Stimulated activated CD4-positive, alpha-beta T cell treated with anti-CD3 and anti-CD28 coated beads, Interleukin-12 subunit alpha, Interleukin-12 subunit beta, amount 100 ng/mL, for 24 hours (primary cell): ENCODE measurements at places on chromosomes 5 and 9.

DNA sequence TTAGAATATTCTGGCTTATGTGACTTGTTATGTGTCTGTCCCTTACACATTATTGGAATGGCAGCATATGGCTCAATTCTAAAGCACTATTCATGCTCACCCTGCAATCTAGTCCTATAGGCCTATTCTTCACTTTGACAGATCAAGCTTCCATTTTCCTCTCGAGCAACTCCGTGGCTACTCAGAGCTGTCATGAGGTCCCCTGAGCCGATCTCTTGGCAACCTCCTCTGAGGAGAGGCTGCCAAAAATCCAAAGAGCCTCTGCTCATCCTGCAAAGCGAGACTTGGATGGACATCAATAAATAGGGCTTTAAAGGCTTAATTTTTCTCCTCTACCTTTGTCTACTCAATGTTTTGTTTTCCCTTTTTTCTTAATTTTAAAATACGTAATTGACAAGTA is 163.8 kb downstream of the GABRB2 start:
- no peak for DNase-seq

- no peak for DNase-seq
Measured at GRCh38 chr9:42386477-42386876, 203.0 kb downstream of the SPATA31A6 start.

GRCh38 chr5:150206779-150207115 is 16.9 kb downstream of the SLC6A7 start:
- no peak for DNase-seq

GRCh38 chr9:96169484-96169883 is 132.5 kb downstream of the HSD17B3 start:
- no peak for DNase-seq

GRCh38 chr5:88262116-88262515 is 6.5 kb downstream of the TMEM161B start:
- DNase-seq: no peak

DNA sequence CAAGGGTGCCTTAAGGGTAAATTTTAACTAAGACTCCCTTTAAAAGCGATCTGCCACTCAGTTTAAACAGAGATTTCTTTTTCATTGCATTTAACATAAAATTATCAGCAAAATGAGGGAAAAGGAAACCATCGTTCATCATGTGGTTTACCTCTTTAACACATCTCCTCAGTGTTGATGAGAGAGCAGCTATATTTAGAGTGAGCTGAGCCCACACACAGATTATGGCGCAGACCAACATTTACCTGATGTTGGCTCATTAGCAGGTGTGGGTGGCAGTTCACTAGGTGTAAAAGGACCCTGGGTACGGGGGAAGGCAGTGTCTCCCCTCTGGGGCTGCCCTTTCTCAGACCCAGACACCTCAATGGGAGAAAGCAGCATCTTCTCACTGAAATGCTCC is 149.8 kb downstream of the ENTREP1 start:
- no peak for DNase-seq

DNA sequence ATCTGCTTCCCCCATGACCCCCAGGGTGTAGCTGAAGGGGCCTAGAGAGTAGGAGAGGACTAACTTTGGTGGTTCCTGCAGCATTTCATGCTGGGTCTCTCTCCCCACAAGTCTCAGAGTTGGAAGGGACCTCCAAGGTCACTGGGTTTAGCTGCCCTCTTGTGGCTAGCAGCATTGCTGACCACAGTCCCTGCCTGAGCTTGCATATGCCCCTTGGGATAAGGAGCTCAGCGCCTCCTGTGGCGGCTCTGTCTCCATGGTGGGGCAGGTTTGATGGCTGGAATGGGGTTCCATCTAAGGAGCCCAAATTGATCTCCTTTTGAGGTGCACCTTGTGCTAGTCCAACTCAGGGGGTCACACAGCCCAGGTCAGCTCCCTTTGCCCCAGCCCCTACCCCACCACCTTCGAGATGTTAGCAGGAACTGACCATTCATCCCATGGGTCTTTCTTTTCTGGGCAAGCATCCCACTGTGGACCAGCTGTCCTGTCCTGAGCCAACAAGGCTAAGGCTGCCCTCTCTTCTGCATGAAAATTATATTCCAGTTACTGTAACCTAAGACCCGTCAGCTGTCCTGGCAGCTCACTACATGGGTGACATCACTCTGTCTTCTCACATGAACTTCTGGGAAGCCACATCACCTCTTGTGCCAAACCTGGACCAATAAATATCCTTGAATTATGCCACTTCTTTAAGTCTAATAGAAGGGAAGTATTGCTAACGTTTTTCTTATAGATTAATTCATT is 196.2 kb downstream of the HSPA4 start:
- DNase-seq: no peak

DNA sequence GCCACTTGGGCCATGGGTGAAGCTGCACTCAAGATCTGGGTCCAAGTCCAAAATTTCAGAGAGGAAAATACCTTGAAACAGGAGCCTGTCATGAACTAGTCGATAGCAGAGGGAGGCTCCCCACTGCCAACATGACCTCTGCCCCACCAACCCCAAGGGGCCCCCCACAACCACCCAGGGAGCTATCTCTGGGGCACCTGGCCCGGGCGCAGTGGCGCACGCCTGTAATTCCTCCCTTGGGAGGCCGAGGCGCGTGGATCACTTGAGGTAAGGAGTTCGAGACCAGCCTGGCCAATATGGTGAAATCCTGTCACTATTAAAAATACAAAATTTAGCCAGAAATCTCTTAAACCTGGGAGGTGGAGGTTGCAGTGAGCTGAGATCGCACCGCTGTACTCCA is 20.1 kb upstream of the HMCN2 start:
- DNase-seq: no peak

DNA sequence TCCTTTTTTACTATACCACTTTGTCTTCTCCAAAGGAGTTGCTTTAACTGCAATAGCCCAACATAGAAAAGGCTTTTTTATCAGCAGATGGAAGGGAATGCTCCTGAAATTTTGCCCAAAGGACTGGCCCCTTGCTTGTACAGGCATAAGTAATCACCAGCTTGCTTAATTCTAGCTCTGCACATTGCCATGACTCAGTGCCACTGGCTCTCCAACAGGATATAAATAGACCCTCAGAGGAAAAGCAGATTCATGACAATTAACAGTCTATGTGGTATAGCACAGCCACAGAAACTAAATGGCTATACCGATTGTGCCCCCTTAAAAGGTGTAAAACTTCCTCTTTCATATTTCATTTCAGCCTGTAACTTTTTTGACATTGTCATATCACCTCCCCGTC is 227.0 kb downstream of the ZNF608 start:
- no peak for DNase-seq

- DNase-seq: no peak
Measured at GRCh38 chr5:177472460-177473442, 683 bp downstream of the DBN1 start.

GRCh38 chr5:125323613-125324012 is 577.2 kb upstream of the ZNF608 start:
- DNase-seq: no peak

DNA sequence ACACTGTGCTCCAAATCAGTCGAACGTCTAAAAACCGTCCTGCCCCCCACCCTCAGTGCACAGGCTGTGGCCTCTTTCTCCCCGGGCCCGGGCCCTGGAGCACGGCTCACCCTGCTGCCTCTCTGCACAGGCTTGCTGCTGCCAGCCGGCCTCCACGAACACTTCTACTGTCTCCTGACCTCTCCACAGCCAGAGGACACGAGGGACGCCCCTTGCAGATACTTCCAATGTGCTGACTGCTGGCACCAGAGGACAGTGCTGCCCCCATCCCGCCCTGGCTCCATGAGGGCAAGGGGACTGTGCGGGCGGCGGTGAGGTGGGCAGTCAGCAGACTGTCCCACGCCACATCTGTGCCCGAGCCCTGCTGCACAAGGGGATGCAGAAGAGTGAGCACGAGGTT is 174.8 kb downstream of the COL23A1 start:
- no peak for DNase-seq

GRCh38 chr9:129687391-129687790 is 21.9 kb downstream of the PRRX2 start:
- DNase-seq: no peak

GRCh38 chr5:113039934-113040285 is 63.3 kb downstream of the DCP2 start:
- no peak for DNase-seq

DNA sequence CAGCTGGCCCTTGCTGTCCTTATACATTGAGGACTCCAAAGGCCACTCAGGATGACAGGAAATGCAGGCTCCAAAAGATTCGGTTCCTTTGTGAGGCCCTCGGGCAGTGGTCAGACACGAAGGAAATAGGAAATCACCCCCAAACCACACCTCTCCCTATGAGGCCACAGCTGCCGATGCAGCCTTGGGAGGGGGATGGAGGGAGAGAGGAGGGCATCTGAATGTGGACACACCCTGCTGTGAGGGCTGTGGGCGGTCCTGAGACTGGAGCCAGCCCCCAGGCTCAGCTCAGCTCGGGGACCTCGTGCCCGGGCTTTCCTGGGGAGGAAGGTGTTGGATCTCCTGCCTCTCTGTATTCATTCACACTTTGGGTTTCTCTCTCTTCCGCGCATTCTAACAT is 2.7 kb upstream of the CLPTM1L start:
- DNase-seq: no peak

DNA sequence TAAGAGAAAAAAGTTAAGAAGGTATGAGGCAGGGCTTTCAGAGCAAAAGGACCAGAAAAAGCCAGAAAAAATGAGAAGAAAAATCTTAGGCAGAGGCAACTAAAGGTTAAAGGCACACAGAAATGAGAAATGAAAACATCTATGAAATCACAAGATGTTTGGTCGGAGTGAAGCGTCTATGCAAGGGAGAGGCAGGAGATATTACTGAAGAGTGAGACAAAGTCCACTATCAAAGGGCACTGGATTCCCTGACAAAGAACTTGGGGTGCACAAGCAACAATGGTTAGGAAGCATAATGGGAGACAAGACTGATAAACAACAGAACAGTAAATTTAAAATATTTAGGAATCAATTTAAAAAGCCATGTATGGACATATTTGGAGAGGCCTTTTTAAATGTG is 16.9 kb downstream of the PANK3 start:
- DNase-seq: no peak

- no peak for DNase-seq
Measured at GRCh38 chr9:108666240-108666784, 189.5 kb downstream of the ACTL7B start.

DNA sequence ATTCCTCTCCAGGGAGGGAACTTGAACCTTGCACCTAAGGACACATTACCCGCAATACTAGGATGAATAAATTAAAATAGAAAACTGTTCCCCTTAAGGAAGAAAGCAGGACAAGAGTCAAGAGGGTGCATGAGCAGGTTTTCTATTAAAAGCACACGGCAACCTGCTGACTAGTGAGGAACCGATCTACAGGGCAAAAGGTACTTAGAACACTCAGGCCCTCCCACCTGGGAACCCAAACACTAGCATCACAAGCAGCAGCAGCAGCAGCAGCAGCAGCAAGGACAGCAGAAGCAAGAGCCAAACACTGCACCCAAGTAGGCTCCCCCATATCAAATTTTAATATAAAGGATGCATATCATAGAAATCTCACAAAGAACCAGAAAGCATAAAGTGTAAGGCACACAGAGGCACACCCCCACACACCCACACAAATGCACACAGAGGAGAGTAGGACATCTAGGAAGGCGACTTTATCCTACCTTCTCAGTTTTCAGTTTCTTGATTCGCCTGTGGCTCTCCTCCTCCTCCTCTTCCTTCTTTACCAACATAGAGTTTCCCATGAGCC is 2.8 kb downstream of the ZNF608 start:
- DNase-seq: no peak

DNA sequence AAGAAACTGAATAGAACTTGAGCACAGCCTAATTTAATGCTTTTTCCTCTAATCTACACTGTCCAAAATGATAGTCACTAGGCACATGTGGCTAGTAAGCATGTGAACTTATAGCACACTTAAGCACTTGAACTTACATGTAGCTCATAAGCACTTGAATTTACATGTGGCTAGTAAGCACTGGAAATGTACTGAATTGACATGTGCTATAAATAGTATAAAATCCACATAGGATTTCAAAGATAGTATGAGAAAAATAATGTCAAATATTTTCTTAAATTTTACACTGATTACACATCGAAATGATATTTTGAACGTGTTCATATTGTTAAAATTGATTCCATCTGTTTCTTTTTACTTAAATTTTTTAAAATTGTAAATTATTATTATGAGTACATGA is 167.3 kb downstream of the CARTPT start:
- no peak for DNase-seq

DNA sequence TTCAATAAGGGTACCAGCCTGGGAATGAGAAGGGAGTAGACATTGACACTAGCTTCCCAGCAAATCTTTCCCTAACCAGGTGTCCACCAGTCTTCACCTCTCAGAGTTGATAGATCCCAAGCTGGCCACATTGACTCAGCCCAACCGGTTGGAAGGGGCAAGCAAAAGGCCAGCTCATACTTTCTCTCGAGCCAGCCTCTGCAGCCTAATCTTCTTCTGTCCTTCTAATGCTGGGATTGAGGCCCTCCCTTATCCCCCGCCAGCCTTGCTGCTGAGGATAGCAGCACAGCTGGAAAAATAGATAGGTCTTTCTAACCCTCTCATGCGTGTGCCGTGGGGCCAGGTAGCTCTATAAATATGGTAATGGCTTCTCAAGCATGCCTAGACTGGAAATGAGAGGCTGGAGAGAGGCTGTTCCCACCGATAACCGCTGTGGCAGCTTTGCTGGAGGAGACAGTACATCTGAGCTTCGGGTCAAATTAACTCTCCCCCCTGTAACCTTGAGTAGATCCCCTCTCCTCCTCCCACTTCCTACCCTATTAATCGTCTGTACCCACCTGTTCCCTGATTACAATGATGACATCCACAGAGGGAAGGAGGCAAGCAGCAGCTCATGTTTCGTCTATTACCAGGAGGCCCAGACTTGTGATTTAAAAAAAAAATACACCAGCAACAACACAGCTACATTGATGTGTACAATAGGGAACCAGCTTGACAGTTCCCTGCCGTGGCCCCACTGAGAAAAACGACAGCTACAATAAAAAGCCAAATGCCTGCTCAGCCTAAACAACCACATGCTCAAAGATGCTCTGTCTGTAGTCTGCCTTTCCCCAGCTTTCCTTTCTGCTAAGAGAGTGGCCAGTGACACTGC is 219.9 kb upstream of the BRINP1 start:
- no peak for DNase-seq

DNA sequence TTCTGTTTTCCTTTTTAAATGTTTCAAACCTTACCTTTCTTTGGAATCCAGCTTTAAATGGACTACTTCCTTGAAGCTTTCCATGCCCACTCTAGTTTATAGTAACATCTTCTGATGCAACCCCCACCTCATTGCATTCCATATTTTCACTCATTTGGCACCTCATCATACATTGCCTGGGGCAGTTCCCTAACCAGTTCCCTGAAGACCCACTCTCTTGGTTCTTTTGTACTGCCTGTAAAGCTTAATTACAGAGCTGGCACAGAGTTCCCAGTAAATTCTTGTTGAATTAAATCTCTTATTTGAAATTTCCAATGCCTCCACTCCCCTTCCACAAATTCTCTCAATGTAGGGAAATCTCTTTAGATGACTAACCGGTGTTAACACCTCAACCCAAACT is 257.2 kb downstream of the ARRDC3 start:
- no peak for DNase-seq

DNA sequence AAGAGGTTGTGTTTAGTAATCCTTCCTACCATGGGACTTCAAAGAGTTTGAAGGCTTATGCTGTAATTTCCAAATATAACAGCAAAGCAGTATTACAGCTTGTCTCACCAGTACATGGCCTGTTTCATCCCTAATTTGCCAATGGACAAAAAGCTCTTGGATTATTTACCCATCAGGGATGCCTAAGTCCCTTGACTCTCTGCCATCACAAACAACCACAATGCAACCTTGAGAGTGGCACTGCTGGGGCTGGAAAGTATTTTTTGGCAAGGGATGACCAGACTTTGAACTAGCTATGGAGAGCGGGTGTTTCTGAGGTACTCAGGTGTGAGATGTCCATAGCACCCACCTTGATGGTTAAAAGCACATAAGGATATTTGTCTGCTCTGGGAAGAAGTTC is 9.1 kb downstream of the MAMDC2 start:
- DNase-seq: no peak
